Activated T-helper 1 cell treated with Interleukin-2 at 50 U/mL for 16 hours (primary cell): ENCODE measurements at places on chromosomes 12 and 14.

- DNase-seq = no peak
Observed at GRCh38 chr14:58401587-58401986, 5.9 kb downstream of the TOMM20L start.

- no peak for DNase-seq
Observed at GRCh38 chr12:2936301-2936700, 22.9 kb upstream of the TEAD4 start.

DNA sequence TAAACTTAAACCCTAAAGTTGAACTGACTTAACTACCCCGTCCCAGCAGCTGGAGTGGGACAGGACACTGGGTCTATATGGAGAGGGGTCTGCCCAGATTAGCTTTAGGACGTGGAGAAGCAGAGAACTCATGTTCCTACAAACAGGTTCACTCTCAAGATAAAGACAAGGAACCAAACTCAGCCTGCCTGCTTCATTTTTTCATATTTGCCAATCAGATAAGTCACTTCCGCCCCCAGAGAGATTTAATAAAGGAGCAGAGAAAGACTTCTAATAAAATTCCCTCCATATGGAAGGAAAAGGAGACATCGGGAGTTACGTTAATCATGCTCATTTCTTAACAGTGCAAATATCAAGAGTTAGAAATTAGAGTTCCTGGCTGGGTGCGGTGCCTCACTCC lies 42.2 kb upstream of the TCL1A start:
- DNase-seq = no peak

DNA sequence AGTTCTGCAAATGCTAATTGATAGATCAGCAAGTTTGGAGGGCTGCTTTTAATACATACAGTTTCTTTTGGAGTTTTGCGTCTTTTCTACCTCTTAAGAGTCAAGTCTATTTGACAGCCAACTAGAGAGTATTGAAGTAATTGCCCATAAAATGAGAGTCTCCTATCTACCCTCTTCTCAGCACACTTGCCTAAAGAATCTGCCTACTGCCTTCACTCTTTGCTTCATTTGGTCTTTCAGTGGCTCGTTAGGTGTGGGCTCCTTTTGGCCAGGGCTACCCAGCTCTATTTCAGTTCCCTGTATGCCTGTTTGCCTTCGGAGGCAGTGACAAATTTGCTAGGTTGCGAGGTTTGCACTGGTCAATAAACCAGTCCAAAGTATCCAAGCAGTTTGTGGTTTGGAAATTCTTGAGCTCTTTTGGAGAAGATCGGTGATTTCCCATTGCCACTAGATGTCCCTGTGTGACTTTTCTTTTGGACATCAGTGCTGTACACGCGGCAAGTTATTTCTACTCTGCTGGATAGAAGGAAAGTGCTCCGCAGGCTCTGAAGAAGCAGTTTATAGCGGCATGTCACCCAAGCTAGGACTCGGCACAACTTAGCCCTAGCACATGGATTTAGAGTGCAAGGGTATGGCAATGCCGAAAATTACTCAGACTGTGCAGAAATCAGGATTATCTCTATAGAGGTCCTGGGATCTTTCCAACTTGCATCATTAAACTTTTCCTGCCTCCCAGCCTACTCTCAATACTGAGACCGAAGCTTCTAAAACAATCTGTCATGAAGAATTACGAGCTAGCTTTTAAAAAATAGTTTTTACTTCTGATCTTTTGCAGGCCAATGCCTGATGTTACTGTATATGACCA lies 38.6 kb downstream of the MGST1 start:
- no peak for DNase-seq

GRCh38 chr14:63362389-63362819 lies 43.7 kb upstream of the GPHB5 start:
- DNase-seq = no peak

DNA sequence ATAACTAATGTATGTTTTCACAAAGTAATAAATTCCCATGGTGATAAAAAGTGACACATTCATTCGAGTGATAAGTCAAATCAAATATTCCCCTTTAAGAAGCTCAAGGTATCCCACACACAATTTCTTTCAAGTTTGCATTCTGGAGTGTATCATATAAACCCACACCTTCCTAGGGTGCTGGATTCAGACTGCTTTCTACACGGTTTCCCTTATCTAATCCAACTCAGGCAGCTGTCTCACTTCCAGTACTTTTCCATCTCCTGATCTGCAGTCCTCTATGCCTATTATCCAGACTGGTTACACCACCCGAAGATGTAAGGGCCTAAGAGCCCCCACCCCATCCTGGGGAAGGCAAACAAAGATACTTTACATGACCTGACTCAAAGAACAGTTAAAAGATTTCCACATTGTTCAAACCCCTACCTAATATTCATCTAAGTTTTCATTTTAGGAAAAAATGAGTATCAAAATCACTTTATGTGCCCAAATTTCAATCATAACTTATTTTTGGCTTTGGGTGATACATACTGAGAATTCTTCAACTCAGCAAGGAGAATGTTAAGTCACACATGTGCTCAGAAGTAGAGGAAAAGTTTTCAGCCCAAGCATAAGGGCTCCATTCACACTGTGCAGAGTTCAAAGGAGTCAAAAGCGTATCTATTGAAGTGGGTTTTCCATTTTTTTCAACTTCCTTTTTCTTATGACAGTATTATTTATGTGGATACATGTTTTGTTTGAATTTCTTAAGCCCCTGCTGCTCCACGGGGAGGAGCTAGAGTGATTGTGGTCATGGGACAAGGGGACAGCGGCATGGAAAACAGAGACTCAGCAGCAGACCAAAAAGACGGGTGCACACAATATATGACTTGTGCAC lies 41.8 kb downstream of the CORO1C start:
- no peak for DNase-seq

GRCh38 chr12:104095289-104095688 lies 31.0 kb downstream of the HCFC2 start:
- DNase-seq = no peak

GRCh38 chr14:100147181-100147631 lies 12.2 kb downstream of the DEGS2 start:
- peak; percentile 43 for DNase-seq

DNA sequence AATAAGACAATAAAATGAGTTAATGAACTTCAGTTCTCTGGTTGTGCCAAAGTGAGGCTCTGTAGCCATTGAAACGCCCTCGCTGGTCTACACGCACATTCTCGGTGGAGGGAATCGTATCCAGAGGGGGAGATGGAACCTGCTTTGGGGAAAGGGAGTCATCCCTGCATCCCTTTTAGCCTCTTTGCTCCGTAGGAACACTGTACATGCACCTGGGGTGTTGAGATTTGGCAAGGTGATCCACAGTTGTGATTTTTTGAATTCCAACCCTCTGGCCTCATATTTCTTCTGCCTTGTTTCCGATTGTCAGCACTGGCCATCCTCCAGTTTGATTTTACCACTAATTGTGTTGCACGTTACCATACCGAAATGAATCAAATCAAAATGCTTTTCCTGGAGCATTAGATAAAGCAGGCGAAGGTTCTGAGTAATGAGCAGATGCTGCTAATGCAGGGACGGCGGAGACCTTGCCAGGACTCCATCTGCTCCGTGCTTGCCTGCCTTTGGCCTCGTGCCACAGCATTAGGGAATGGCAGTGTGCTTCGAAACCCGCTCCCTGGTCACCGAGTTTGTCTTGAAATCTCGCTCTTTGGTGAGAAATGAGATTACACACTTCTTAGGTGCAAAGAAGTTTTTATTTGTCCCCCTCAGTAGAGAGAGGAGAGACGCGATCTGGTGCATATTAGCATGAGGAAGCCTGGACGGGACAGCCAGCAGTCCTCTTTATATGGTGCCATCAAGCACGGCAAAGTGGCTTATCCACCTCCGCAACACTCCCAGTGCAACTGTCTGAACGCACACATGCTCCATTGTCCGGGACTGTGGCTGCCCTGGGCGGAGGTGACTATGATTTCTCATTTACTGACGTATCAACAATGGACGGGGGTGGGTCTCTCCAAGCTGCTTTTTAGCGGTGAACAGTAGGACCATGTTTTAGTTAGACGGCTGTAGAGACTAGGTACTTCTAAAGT lies 59.1 kb downstream of the FBXW8 start:
- no peak for DNase-seq

DNA sequence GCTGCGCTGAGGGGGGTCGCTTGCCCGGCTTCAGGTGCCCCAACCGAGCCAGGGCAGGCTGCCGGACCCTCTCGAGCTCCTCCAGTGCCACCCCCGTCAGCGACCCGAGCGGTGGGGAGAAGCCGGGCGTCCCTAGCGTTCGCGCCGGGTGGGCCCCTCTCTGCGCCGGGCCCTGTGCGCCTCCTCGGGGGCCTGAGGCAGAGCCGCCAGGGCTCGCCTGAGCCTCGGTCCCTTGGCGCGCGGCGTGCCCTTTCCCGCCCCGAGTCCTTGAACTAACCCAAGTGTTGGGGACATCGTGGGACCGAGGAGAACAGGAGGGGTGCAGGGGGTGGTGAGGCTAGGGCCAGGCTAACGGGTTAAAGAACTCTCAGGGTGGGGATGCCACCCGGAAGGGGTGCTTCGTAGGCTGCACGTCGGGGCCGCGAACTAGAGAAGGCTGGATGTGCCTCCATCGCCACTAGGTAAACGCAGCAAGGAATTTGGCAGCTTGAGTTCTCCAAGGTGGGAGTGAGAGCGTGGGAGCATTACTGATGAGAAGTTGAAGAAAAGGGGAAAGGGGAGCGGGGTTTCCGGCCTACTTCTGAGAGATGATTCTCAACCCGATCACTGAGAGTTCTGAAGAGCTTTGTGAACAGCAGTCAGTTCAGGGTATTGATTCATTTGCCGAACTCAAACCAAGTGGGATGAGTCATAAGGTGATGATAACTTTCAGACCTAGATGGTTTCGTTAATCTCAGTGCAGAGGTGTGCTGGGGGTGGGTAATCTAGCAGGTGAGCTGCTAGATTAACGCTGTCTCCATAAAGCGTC lies 618 bp downstream of the RNF34 start:
- peak; percentile 20 for DNase-seq

GRCh38 chr14:54593860-54594259 lies 26.9 kb downstream of the SAMD4A start:
- DNase-seq = no peak

DNA sequence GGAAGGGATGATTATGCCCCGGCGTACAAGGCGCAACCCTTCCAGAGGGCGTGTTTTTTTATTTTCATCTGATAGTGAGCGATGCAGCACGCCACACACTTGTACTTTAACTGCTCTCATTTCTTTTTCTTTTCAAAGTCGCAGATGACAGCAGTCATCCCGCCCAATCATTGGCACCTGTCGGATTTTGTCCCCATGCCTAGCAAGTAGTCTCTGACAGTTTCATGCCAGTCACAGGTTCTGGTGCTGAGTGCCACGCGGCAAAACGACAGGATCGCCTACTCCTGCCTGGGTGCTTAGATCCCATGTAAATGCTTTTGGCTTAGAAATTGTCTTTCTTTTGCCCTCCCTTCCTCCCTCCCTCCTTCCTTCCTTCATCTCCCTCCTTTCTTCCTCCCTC lies 117.7 kb downstream of the GLT1D1 start:
- no peak for DNase-seq

- DNase-seq = no peak
Observed at GRCh38 chr14:68665131-68665530, 127.7 kb downstream of the ZFP36L1 start.

- DNase-seq = no peak
Observed at GRCh38 chr14:103545219-103545914, 16.4 kb downstream of the TRMT61A start.

DNA sequence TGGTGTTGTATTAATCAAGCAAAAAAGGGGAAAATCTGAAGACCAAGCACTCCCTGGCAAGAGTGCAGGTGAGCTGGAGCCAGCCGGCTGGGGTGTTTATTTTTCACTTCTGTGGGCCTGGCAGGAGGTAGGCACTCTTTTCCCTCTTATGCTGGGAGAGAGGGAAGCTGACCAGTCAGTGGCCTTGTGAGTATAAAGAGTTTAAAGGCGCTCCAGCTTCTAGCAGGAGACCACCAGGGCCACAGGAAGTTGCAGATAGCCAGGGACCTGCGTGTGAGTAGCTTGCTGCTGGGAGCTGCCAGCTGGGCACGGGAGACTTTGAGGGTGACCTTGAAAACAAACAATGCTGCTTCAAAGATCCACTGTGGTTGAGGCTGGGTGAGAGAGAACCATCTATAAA lies 217.4 kb upstream of the PWP1 start:
- no peak for DNase-seq

GRCh38 chr14:50820786-50821509 lies 10.0 kb downstream of the NIN start:
- DNase-seq = no peak

- no peak for DNase-seq
Observed at GRCh38 chr12:120498870-120499515, 3.1 kb downstream of the DYNLL1 start.

GRCh38 chr14:28482251-28483040 lies 284.1 kb upstream of the FOXG1 start:
- DNase-seq = no peak

DNA sequence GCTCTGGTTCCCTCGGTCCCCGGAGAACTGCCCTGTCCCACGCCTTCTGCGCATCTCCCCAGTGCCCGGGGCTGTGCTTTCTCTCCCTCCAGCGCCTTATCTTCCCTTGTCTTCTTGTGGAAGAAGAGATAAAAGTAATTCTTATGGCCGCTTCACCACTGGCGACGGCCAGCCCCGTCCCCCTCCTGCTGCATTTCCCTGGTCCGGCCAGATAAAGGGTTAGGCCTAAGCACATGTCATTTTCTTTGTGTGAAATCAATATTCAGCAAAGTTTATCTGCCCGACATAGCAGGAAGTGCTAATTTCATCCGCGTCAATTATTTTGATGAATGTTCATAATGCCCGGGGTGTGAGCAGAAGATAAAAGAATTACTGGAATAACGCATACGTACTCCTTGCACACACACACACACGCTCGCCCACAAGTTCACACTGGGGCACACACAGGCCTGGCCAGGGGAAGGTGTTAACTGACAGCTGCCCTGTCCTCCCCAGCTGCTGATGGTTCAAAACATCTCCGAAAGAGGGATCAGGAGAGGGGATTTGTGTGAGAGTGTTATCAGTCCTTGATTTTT lies 177.7 kb upstream of the LHX5 start:
- no peak for DNase-seq

GRCh38 chr12:47734725-47735480 lies 9.6 kb upstream of the ENDOU start:
- DNase-seq = no peak

GRCh38 chr12:81520064-81520945 lies 238.8 kb downstream of the PPFIA2 start:
- DNase-seq = no peak

- no peak for DNase-seq
Observed at GRCh38 chr12:1131811-1132224, 140.8 kb downstream of the ERC1 start.

DNA sequence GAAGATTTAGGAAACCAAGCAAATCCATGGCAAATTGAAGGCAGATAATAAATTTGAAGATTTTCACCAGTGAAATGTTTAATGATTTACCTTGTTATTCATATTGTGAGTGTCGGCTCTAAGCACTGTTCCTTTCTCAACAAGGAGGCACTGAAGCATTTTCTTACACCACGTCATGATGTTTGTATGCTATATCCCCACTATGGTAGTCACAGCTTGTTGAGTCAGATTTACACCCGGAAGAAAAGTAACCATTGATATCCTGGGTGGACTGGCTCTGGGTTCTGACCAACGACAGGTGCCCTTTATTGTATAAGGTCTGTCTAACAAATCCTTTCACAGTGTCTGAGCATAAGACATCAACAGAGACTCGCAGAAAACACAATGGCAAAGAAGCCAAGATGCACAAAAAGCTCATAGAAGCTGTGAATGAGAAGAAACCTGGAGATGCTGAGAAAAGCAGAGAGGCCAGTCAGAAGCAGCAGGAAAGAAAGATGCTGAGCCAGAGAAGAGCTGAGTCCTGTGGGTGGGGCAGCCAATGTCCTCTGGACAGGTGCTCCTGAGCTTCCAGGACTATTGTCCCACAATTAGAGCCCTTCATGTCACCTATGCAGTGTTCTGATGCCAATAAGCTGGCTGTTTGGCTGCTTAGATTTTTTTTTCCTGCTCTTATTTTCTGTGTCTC lies 49.7 kb upstream of the ARHGAP5 start:
- no peak for DNase-seq
